Aorta (tissue), 5 donors: ENCODE measurements at places on chromosomes 13 and 19. TPM values are rescaled to one million over a fixed set of nuclear protein-coding genes. Genes with fewer than 3 reads are reported as not detected.

GRCh38 chr13:81304121-81304659 lies 963.3 kb upstream of the SPRY2 start:
- DNase-seq, result no peak

DNA sequence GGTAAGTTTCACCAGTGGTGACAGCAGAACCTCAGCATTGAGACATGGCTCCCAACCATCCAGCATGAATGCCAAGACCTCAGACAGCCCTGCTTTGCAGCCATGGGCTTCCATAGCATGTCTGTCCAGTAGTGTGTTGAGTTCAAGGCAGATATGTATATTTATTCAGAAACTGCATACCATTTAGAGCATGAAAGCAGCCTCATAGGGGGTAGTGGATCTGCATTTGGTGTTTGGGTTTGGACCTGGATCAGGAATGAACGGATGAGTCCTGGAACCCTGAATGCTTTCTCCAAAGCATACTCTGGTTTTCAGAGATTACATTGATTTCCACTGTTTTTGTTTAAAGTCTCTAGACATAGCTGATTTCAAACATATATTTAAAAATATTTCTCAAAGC lies 114.3 kb downstream of the ESD start:
- no peak for DNase-seq

TNPO2 gene
- total RNA-seq, result 71.8 TPM

DNA sequence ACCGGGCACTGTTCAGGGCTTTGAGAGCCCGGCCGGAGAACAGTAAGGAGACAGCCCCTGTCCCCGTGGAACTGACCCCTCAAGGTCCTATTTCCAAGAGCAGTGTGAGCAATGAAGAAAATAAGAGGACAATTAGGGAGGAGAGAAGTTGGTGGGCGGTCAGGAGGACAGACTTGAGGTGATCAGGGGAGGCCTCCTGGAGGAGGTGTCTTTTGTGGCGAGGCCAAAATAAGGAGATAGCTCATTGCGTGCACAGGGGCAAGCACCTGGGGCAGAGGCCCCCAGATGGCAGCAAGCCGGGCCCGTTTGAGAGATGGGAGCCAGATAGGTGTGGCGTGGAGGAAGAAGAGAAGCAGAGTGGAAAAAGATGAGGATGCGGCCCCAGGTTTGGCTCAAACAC lies 2.8 kb upstream of the LRRC4B start:
- no peak for DNase-seq

LRRC63 gene
- total RNA-seq, result not detected
